Tibial nerve (tissue), 4 donors: ENCODE measurements at places on chromosomes 1 and 21. TPM values are rescaled to one million over a fixed set of nuclear protein-coding genes. Genes with fewer than 3 reads are reported as not detected.

Gene MYOM3
- 0.20 TPM for total RNA-seq

Gene JAM2
- total RNA-seq = 38.0 TPM

Gene CFHR5
- total RNA-seq = not detected

Gene SEMA4A
- 1.8 TPM for total RNA-seq

Gene HSD3B1
- total RNA-seq = not detected

Gene PRKAA2
- 7.8 TPM for total RNA-seq

Gene POLR3GL
- total RNA-seq = 28.2 TPM

Gene SYTL1
- 2.7 TPM for total RNA-seq

Gene AMIGO1
- total RNA-seq = 8.4 TPM

Gene C1orf185
- total RNA-seq = not detected

Gene MMEL1
- total RNA-seq = not detected

Gene SPRR2A
- not detected for total RNA-seq

Gene IVL
- not detected for total RNA-seq

Gene CD244
- total RNA-seq = 0.90 TPM

Gene IL20
- not detected for total RNA-seq

Gene DUSP23
- total RNA-seq = 162 TPM

Gene COL24A1
- 2.5 TPM for total RNA-seq

Gene TNFRSF18
- total RNA-seq = 0.44 TPM

Gene SLFNL1
- 1.0 TPM for total RNA-seq

Gene OLFML2B
- total RNA-seq = 21.1 TPM

Gene GRIK1
- 2.7 TPM for total RNA-seq

Gene NDUFS2
- 73.0 TPM for total RNA-seq

Gene DDI2
- 41.7 TPM for total RNA-seq

Gene GPR37L1
- 13.8 TPM for total RNA-seq

Gene TMCC2
- 2.4 TPM for total RNA-seq

Gene PRRX1
- 56.7 TPM for total RNA-seq

Gene CFHR1
- total RNA-seq = 5.7 TPM

Gene MROH7
- total RNA-seq = 4.4 TPM

Gene E2F2
- total RNA-seq = 0.30 TPM

Gene S100B
- total RNA-seq = 755 TPM

Gene DPT
- 81.5 TPM for total RNA-seq

Gene ACTN2
- total RNA-seq = 0.21 TPM

Gene MAST2
- 122 TPM for total RNA-seq

Gene PYHIN1
- 2.2 TPM for total RNA-seq

Gene FALEC
- total RNA-seq = not detected

Gene RGS4
- 1.4 TPM for total RNA-seq

Gene TRIM67
- total RNA-seq = not detected

Gene GNAT2
- not detected for total RNA-seq

Gene DDAH1
- total RNA-seq = 21.2 TPM

Gene GUCA2B
- total RNA-seq = not detected

Gene TNFSF18
- total RNA-seq = not detected

Gene RYR2
- total RNA-seq = 0.20 TPM

Gene GJA4
- total RNA-seq = 25.7 TPM

Gene ADORA3
- total RNA-seq = 10.5 TPM

Gene TCEA3
- 36.1 TPM for total RNA-seq

Gene HSD3B2
- total RNA-seq = not detected

Gene TPTE
- total RNA-seq = not detected

Gene C1orf159
- 29.4 TPM for total RNA-seq

Gene LBR
- 28.5 TPM for total RNA-seq

Gene GCSAML
- total RNA-seq = 9.0 TPM

Gene CKS1B
- total RNA-seq = 40.5 TPM

Gene AMY1B
- total RNA-seq = not detected

Gene C1orf94
- not detected for total RNA-seq

Gene BARHL2
- total RNA-seq = not detected
